ENCODE measurements at places on chromosomes 3 and 15. TPM values are rescaled to one million over a fixed set of nuclear protein-coding genes. Genes with fewer than 3 reads are reported as not detected.
A peak's percentile ranks its signal among the peaks of the same experiment; 100 is the strongest.

The CORO2B gene
- 10.5 TPM for total RNA-seq

DNA sequence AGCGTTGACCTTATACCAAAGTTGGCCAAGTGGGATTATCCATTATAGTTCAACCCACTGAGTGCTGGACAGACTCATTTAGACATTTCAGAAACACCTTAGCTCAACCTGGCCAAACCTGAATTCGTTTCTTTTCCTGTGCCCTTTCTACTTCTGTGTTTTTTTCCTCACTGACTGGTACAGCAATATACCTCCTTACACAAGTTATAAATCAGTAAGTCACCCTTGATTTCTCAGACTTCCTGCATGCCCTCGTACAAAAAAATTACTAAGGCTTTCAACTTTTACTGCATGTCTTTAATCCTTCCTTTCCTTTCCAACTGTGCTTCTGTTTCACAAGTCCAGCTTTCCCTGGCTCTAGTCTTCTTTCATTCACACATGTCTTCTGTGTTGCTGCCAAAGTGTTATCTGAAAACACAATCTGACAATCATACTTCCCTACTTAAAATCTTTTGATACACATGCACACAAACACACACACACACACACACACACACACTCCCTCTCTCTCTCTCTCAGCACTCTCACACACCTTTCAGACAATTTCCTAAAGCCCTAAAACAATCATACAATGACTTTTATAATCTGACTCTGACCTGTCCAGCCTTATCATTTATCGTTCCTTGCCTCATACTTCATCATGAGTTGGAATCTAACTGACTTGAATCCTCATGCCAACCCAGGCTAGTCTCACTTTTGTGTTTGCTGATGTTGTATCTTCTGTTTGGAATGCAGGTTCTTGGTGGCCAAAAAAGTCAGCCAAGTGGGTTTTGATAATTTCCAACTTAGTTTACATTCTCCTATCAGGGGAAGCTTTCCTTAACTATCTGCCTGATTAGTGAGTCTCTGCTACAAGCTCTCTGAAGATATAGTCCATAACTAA lies 436.4 kb downstream of the NAALADL2 start:
- DNase-seq, result no peak

GRCh38 chr3:66851894-66852613 lies 146.1 kb upstream of the KBTBD8 start:
- no peak for DNase-seq

The PLCH1 gene
- total RNA-seq, result 0.17 TPM

- no peak for DNase-seq
Measured at GRCh38 chr3:135348690-135349089, 553.6 kb downstream of the EPHB1 start.

GRCh38 chr15:55108858-55109518 lies 87.8 kb downstream of the RSL24D1 start:
- DNase-seq, result peak; percentile 32

- DNase-seq, result no peak
Measured at GRCh38 chr3:95883801-95884200, 930.6 kb upstream of the EPHA6 start.

The EXD1 gene
- not detected for total RNA-seq

DNA sequence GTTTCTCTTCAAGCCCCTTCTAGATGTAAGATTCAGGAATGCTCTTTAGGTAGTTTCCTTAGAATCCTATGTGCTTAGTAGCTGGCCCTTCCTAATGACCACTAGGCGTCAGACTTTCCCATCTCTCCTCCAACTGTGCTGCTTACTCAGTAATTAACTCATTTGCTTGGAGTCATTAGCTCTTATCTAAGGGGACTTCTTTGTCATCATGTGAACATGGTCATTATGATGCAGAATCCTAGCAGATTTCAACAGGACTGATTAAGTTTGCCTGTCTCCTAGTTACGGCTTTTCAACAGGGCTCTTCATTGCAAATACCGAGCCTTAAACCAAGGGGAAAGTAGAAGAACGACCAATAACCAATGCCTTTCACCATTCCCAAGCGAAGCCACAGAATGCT lies 46.4 kb downstream of the GJD2 start:
- peak; percentile 54 for DNase-seq

DNA sequence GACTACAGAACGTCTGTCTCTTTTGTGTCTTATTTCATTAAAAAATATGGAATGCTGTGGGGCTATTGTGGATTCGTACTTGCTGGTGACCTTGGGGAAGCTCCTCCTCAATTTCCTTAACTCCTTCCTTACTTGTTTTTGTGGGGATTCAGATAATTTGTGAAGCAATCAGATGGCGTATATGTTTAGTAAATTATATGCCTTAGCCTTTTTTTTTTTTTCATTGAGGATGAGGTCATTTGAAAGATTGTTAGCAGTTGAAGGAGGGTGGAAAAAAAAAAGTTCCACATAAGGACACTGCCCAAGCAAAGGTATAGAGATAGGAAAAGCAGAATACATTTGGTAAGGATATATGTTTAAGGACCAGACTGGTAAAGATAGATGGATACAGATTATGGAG lies 3.3 kb downstream of the RNF13 start:
- no peak for DNase-seq

GRCh38 chr3:119595639-119596334 lies 1.9 kb upstream of the PLA1A start:
- peak; percentile 29 for DNase-seq

GRCh38 chr3:58783845-58784244 lies 117.3 kb upstream of the FAM3D start:
- DNase-seq, result no peak

The ACTR8 gene
- 14.3 TPM for total RNA-seq

DNA sequence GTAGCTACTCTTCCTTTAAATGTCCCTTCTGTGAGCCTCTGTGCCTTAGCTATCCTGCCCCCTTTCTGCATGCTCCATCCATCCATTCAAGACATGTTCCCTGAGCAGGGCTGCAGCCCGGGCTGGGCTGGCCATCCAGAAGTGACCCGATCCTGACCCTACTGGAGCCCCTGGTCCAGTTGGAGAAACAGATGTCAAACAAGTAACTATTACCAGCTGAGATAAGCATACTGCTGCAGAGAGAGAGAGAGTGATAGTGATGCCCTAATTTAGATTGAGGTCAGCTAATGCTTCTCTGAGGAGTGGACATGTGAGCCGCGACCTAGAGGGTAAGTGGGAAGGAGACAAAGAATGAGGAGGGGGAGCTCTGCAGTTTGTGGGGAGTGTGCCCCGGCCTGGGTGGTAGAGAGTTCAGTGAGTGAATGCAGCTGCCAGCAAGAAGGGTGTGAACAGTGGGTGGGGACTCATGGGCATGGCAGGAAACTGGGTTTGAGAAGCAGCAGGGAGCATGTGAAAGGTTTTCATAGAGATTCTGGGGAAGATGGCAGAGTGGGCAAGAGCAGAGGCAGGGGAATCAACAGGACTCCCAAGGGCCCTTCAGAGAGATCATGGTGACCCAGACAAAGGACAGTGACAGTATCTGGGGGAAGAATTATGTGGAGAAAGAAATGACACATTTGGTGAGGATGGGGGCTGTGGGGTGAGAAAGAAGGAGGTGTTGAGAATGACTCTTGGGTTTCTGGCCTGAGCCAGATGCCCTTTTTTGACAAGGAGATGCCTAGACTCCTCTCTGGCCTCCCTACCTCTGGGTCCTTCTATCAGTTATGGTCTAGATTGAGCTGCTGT lies 44.9 kb downstream of the CHCHD6 start:
- no peak for DNase-seq

The LRRK1 gene
- 0.20 TPM for total RNA-seq

- DNase-seq, result no peak
Measured at GRCh38 chr3:52535411-52536111, 844 bp upstream of the UQCC5 start.

The HESX1 gene
- not detected for total RNA-seq

DNA sequence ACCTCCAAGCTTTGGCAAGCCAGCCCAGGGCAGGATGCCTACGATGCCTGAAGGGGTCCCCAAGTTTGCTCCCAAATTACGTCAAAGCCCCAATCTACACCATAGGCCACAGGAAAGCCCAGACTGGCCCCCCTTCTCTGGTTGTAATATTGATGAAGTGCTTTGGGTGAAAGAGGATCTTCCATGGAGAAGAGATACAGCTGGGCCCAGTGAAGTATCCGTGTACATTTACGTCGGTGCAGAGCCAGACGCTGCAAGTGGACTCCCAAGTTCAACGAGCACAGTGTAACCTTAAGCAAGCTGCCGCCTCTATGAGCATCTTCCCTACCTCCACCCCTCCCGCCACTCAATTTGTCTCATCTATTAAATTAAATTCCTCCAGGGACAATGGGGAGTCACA lies 100.1 kb upstream of the TPM1 start:
- DNase-seq, result no peak

The ERC2 gene
- total RNA-seq, result 1.2 TPM

The TM6SF1 gene
- 1.1 TPM for total RNA-seq

DNA sequence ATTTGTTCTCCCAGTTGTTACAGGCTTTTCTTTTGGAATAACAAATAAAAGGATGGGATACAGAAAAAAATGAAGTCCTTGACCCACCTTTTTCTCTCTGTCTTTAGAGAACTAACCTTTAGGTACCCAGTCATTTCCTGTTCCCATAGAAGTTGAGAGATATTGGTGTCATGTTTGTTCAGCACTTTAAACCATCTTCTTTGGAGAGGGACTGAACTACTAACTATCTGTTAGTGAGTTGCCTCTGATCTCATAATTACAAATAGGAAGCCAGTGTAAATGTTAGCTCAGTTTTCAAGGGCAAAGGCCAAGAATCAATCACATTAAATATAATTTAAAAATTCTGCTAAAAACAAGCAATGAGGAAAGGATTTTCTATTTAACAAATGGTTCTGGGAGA lies 72.9 kb upstream of the DCBLD2 start:
- no peak for DNase-seq

- DNase-seq, result no peak
Measured at GRCh38 chr3:158095111-158095813, 11.0 kb downstream of the SHOX2 start.

DNA sequence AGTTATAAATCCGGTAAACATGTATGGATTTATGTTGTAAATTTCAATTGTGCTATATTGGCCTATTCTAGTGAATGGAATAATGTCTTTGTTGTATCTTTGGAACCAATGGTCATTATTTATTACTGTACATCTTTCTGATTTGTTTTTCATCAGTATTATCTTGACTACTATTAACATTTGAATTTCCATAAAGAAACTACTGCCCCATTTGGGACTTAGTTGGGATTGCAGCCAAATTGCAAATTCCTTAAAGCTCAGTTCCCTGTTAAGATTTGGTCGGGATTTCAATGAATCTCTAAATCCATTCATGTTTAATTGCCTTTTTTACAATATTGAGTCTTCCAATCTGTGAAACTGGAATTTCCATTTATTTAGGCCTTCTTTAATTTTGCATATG lies 822.4 kb upstream of the CADM2 start:
- DNase-seq, result no peak

The BFSP2 gene
- not detected for total RNA-seq

The CD200R1 gene
- not detected for total RNA-seq

DNA sequence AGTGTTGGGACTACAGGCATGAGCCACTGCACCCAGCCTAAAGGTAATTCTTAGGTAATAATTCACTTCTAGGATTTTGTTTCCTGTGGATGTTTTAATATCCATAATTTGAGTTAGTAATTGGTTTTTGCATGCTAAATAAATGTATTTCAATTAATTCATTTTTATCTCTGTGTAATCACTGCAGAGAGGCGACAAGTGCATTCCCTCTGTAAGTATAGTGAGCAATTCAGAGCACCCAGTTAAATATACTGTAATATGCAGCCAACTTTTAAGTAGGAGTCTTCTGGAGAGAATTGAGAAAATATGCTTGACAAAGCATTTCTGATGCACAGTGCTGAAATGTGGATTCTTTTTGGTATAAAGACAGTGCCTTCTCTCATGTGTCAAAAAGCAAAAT lies 5.7 kb downstream of the TBC1D23 start:
- DNase-seq, result no peak

DNA sequence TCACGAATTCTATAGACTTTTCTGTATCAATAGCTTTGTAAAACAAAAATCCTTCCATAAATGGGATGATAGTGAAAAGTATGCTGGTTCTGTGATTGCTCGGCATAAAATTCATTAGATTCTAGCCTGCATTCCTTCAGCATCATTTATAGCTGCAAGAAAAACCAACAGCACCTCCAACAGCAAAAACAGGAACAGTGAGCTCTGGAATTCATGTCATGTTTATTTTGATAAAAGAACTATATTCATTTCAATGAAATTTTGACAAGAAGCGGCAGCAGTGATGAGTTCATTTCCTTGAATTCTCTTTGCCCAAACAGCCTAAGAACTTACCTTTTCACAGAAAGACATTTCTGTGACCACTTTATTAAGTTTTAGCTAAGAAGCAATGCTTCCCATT lies 515.2 kb upstream of the CCDC54 start:
- DNase-seq, result peak; percentile 81

DNA sequence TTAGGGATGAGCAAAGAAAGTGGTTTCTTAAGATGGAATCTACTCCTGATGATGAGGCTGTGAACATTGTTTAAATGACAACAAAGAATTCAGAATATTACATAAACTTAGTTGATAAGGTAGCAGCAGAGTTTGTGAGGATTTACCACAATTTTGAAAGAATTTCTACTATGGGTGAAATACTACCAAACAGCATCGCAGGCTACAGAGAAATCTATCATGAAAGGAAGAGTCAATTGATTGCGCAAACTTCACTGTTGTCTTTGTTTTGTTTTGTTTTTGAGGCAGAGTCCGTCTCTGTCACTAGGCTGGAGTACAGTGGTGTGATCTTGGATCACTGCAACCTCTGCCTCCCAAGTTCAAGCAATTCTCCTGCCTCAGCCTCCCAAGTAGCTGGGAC lies 107.4 kb upstream of the SLC6A6 start:
- no peak for DNase-seq

- DNase-seq, result no peak
Measured at GRCh38 chr3:38232701-38233100, 32.9 kb upstream of the SLC22A13 start.

GRCh38 chr3:58801541-58801940 lies 135.0 kb upstream of the FAM3D start:
- no peak for DNase-seq

The NANOGP8 gene
- total RNA-seq, result not detected

The FBXO22 gene
- total RNA-seq, result 57.4 TPM

- no peak for DNase-seq
Measured at GRCh38 chr15:62122249-62122648, 42.8 kb downstream of the C2CD4B start.

The PCSK6 gene
- not detected for total RNA-seq

DNA sequence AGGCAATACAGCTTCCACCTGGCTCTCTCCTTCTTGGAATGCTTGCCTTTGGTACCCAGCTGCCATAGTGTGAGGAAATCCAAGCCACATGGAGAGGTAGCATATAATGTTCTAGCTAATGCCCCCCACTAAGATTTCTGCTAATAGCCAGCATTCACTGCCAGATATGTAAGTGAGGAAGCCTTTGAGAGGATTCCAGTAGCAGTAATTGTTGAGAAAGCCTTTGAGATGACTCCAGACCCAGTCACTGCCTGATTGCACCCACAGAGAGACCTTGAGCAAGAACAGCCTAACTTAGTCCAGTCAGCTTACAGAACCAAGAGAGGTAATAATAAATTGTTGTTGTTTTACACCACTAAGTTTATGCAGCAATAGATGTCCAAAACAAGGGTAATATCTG lies 63.1 kb downstream of the STRIT1 start:
- DNase-seq, result peak; percentile 8
